Skeletal muscle tissue (tissue), 5 donors: ENCODE measurements at places on chromosomes 16 and 17. TPM values are rescaled to one million over a fixed set of nuclear protein-coding genes. Genes with fewer than 3 reads are reported as not detected.

The OSGIN1 gene
- 0.52 TPM for total RNA-seq

The MMP2 gene
- 194 TPM for total RNA-seq

The GLP2R gene
- not detected for total RNA-seq

The CRHR1 gene
- 0.52 TPM for total RNA-seq

The OR3A3 gene
- total RNA-seq: not detected

The EME1 gene
- total RNA-seq: 2.1 TPM

The KRT28 gene
- total RNA-seq: not detected

The UTS2R gene
- total RNA-seq: 1.6 TPM

The GPR142 gene
- total RNA-seq: not detected

The BAIAP3 gene
- total RNA-seq: 1.0 TPM

The SPNS2 gene
- 2.6 TPM for total RNA-seq

The SLC2A4 gene
- 34.4 TPM for total RNA-seq

The FTO gene
- 37.1 TPM for total RNA-seq

The GINS2 gene
- 4.7 TPM for total RNA-seq

The PPM1E gene
- total RNA-seq: 1.0 TPM

The SLC16A5 gene
- 4.2 TPM for total RNA-seq

The NPIPA8 gene
- total RNA-seq: 1.0 TPM

The ELMO3 gene
- total RNA-seq: not detected

The NHLRC4 gene
- total RNA-seq: 1.6 TPM

The CACNG1 gene
- total RNA-seq: 43.3 TPM

The MYH2 gene
- total RNA-seq: 43.8 TPM
